Activated CD4-positive, alpha-beta memory T cell treated with anti-CD3 and anti-CD28 coated beads for 36 hours (primary cell): ENCODE measurements at places on chromosomes 3 and 15. TPM values are rescaled to one million over a fixed set of nuclear protein-coding genes. Genes with fewer than 3 reads are reported as not detected.

- no peaks in the 10 kb centered on the region for H3K36me3 ChIP-seq
- H3K4me3 ChIP-seq = no peak overlapping the region
- peaks cover 2% of the 10 kb centered on the region for H3K4me1 ChIP-seq
Observed at GRCh38 chr15:66095871-66096687, 157.5 kb downstream of the MEGF11 start.

DNA sequence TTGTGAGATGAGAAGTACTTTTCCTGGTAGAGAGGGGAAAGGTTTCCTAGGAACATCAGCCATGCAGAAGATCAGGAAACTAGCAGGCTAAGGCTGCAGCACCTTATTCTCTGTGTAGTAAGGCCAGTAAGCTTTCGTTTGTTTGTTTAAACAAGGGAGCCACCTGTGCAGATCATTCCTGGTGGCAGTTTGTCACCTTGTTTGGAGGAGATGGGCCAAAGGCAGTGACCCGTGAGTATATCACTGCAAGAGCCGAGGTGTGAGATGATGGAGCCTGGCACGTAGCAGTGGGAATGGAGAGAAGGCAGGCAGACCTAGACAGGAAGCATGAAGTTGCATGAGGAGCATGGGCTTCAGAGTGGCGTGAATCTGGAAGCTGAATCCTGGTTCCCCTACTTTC is 19.6 kb downstream of the ATG7 start:
- no peak for DNase-seq
- peaks cover 13% of the 10 kb centered on the region for H3K36me3 ChIP-seq
- H3K4me3 ChIP-seq = no peak overlapping the region
- H3K4me1 ChIP-seq = peaks cover 47% of the 10 kb centered on the region
- no peaks in the 10 kb centered on the region for H3K27me3 ChIP-seq

- H3K27me3 ChIP-seq = no peaks in the 10 kb centered on the region
- peaks cover 13% of the 10 kb centered on the region for H3K36me3 ChIP-seq
Observed at GRCh38 chr3:128307029-128307633, 153.8 kb downstream of the EEFSEC start.

DNA sequence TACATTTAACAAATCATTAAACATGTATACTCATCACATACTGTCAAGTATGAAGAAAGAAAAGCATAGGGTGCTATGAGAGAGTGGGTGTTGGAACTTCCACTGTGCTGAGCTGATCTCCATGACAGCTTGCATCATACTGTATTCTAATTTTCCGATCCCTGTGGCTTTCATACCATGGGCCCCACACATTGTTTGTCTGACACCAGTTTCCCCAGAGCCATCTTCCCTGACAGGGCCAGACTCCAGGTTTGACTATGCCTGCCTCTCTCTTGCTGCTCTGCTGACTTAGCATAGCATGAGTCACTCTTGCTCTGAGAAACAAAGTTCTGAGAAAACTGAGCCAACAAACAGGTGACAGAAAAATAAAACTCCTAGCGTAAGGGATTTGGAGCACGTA is 37.0 kb upstream of the CASR start:
- peaks cover 3% of the 10 kb centered on the region for H3K27me3 ChIP-seq
- peaks cover 3% of the 10 kb centered on the region for H3K36me3 ChIP-seq
- peak; percentile 90 for DNase-seq
- no peak overlapping the region for H3K4me3 ChIP-seq
- H3K4me1 ChIP-seq = peaks cover 34% of the 10 kb centered on the region

GRCh38 chr3:42425736-42426407 is 15.5 kb upstream of the LYZL4 start:
- H3K27me3 ChIP-seq = peaks cover 12% of the 10 kb centered on the region
- H3K4me3 ChIP-seq = no peak overlapping the region
- DNase-seq = no peak
- H3K27ac ChIP-seq = no peak overlapping the region
- no peaks in the 10 kb centered on the region for H3K36me3 ChIP-seq
- H3K4me1 ChIP-seq = no peaks in the 10 kb centered on the region

DNA sequence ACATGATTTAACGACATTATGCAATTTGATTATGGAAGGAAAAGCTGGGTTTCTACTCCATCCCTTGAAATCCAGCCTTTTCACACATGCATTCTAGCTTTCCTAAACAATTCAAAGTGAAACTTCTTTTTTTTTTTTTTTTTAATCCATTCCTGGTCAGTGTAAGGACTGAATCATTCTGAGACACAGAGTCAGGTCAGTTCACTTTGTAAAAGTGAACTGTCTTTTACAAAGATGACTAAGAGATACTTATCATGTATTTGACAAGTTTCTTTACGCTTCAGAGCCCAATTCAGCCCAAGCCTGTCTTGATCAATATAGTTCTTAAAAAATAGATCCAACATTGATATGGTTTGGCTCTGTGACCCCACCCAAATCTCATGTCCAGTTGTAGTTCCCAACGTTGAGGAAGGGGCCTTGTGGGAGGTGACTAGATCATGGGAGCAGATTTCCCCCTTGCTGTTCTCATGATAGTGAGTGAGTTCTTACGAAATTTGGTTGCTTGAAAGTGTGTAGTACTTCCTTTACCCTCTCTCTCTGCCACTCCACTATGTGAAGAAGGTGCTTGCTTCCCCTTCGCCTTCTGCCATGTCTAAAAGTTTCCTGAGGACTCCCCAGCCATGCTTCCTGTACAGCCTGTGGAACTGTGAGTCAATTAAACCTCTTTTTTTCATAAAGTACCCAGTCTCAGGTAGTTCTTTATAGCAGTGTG is 345.6 kb upstream of the THBS1 start:
- H3K27me3 ChIP-seq = peaks cover 3% of the 10 kb centered on the region
- no peaks in the 10 kb centered on the region for H3K36me3 ChIP-seq
- no peak for DNase-seq
- H3K4me3 ChIP-seq = no peak overlapping the region
- no peak overlapping the region for H3K27ac ChIP-seq
- H3K4me1 ChIP-seq = no peaks in the 10 kb centered on the region

DNA sequence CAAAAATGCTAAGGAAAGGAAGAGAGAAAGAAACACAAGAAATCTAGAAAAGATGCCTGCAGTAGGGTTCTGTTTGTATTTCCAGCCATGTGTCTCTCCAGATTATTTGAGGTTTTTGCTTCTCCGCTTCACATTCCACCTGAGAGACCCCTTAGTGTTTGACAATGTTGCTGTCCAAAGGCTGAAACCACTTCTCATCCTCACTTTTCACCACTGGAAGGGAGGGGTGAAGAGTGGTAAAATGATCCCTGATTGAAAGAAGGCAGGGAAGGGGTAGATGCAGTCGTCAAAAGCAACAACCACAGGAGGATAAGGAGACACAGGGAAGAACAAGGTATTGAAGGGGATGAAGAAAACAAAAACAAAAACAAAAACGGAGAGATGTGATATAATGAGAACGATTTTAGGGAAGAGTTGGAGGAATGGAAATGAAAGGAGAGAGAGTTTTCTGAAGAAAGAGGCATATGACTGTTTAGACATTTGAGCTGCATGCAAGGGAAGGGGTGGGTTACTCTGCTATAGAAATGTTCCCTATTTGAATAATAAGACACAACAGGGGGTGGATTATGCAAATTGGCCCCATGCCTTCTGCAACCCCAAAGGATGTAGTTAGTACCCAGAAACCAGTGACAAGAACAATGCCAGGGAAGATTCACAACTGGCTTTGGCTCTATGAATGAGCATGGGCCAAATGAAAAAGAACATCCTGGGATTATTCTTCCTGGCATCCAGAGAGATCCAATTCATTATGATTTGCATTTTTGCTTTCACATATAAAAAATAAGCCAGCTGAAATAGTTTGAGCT is 235.9 kb downstream of the GAP43 start:
- H3K27ac ChIP-seq = no peak overlapping the region
- DNase-seq = no peak
- no peak overlapping the region for H3K4me3 ChIP-seq
- peaks cover 25% of the 10 kb centered on the region for H3K27me3 ChIP-seq
- no peaks in the 10 kb centered on the region for H3K36me3 ChIP-seq

GRCh38 chr15:65069179-65069578 is 1.4 kb upstream of the RASL12 start:
- H3K36me3 ChIP-seq = no peaks in the 10 kb centered on the region
- no peak overlapping the region for H3K4me3 ChIP-seq
- peaks cover 26% of the 10 kb centered on the region for H3K27me3 ChIP-seq
- H3K27ac ChIP-seq = no peak overlapping the region

- H3K27me3 ChIP-seq = no peaks in the 10 kb centered on the region
- no peak overlapping the region for H3K4me3 ChIP-seq
- peaks cover 38% of the 10 kb centered on the region for H3K36me3 ChIP-seq
- no peaks in the 10 kb centered on the region for H3K4me1 ChIP-seq
- DNase-seq = no peak
- no peak overlapping the region for H3K27ac ChIP-seq
Observed at GRCh38 chr15:43872416-43873020, 45.7 kb downstream of the WDR76 start.

GRCh38 chr3:32872487-32873382 is 54.9 kb downstream of the TRIM71 start:
- no peak overlapping the region for H3K4me3 ChIP-seq
- no peak overlapping the region for H3K27ac ChIP-seq
- no peak for DNase-seq
- peaks cover 14% of the 10 kb centered on the region for H3K27me3 ChIP-seq
- H3K36me3 ChIP-seq = no peaks in the 10 kb centered on the region

GRCh38 chr3:150972366-150973071 is at the start of gene CLRN1:
TSS of gene CLRN1 (minus strand) at chr3:150972727. CDS start at chr3:150972708, 19 bp downstream.
- H3K4me3 ChIP-seq = no peak within 1 kb of the TSS
- H3K4me1 ChIP-seq = peaks cover 9% of the 10 kb centered on the region
- H3K27me3 ChIP-seq = peaks cover 13% of the 10 kb centered on the region
- no peak for DNase-seq
- H3K36me3 ChIP-seq = no peaks in the 10 kb centered on the region

- H3K27ac ChIP-seq = no peak overlapping the region
- H3K36me3 ChIP-seq = no peaks in the 10 kb centered on the region
- peaks cover 12% of the 10 kb centered on the region for H3K27me3 ChIP-seq
- H3K4me1 ChIP-seq = peaks cover 14% of the 10 kb centered on the region
Observed at GRCh38 chr3:72011485-72011884, 226.5 kb upstream of the PROK2 start.

- H3K27me3 ChIP-seq = no peaks in the 10 kb centered on the region
- peaks cover 2% of the 10 kb centered on the region for H3K36me3 ChIP-seq
- H3K4me1 ChIP-seq = peaks cover 45% of the 10 kb centered on the region
Observed at GRCh38 chr15:41661518-41662225, 1.5 kb downstream of the MGA start.

GRCh38 chr3:192923731-192924130 is 6.1 kb upstream of the MB21D2 start:
- no peak overlapping the region for H3K27ac ChIP-seq
- H3K36me3 ChIP-seq = no peaks in the 10 kb centered on the region
- H3K4me3 ChIP-seq = no peak overlapping the region

DNA sequence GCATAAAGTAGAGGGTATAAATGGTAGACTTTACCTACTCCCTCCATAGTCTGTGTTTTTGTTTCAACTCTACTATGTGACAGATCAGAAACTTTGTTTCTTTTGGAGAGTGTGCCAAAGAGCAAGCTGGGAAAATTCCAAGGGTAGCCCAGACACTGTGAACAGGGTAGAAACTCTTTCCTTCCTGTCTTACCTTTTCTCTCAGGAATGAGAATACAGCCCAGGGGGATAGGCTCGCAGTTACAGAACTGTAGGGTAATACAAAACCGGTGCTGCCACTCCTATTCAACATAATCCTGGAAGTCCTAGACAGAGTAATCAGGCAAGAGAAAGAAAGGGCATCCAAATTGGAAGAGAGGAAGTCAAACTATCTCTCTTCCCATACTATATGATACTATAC is 256.3 kb downstream of the CPNE4 start:
- no peak overlapping the region for H3K4me3 ChIP-seq
- H3K27me3 ChIP-seq = peaks cover 3% of the 10 kb centered on the region
- H3K27ac ChIP-seq = no peak overlapping the region
- no peak for DNase-seq
- H3K36me3 ChIP-seq = no peaks in the 10 kb centered on the region

GRCh38 chr3:40309925-40310695 is 603 bp downstream of the EIF1B start:
- H3K27me3 ChIP-seq = no peaks in the 10 kb centered on the region
- H3K4me3 ChIP-seq = peak overlapping the region; percentile 96
- DNase-seq = peak; percentile 45
- H3K36me3 ChIP-seq = peaks cover 27% of the 10 kb centered on the region
- peaks cover 23% of the 10 kb centered on the region for H3K4me1 ChIP-seq
- H3K27ac ChIP-seq = peak overlapping the region; percentile 97

GRCh38 chr3:43178891-43179366 is 73.0 kb upstream of the POMGNT2 start:
- peaks cover 37% of the 10 kb centered on the region for H3K4me1 ChIP-seq
- H3K36me3 ChIP-seq = peaks cover 6% of the 10 kb centered on the region
- no peak overlapping the region for H3K27ac ChIP-seq

DNA sequence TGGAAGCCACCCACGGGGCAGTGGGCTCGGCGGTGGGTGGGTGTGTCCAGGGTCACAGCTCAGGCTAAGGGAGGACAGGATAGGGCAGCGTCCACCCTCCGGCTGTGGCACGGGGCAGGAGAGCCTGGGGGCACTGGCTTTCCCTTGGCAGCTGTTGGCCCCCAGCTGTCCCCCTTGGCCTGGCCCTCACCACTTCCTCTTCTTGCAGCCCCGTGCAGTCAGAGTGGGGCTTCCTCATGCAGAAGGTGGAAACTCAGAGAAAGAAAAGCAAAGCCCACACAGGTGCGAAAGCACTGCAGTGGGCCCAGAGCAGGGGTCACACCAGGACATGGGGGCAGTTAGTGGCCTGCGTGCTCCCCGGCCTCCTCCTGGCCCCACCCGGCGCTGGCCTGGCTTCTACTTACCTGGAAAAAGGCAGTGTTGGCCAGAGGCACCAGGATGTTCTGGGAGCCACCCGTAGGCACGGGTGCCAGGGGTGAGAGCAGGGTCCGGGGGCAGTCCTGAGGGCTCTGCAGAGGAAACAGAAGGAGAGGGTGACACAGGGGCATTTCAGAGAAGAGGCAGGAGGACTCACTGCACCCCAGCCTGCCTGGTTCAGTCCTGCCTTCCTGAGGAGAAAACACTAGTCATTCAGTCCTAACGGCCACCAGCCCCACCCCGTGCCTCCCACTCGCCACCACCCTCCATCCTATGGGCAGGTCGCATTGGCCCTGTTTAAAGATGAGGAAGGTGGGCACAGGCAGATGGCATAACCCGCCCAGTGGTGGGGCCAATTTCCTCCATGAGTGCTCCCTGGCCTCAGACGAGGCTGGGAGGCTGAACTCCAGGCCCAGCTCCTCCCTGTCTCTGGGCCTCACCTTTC is 28.3 kb downstream of the PLXND1 start:
- H3K27me3 ChIP-seq = no peaks in the 10 kb centered on the region
- DNase-seq = peak; percentile 18
- H3K27ac ChIP-seq = peak overlapping the region; percentile 52
- H3K4me1 ChIP-seq = peaks cover 23% of the 10 kb centered on the region

GRCh38 chr3:150635526-150635925 is 32.4 kb downstream of the SELENOT start:
- H3K27me3 ChIP-seq = no peaks in the 10 kb centered on the region
- peaks cover 29% of the 10 kb centered on the region for H3K4me1 ChIP-seq
- peaks cover 2% of the 10 kb centered on the region for H3K36me3 ChIP-seq
- H3K27ac ChIP-seq = peak overlapping the region; percentile 72
- no peak overlapping the region for H3K4me3 ChIP-seq

ATOSA gene
- total RNA-seq = 19.3 TPM

NR2E3 gene
- total RNA-seq = not detected

TEX9 gene
- total RNA-seq = 1.3 TPM

SNTN gene
- not detected for total RNA-seq

C2CD4A gene
- 2.3 TPM for total RNA-seq

SMCO1 gene
- total RNA-seq = not detected

PCOLCE2 gene
- total RNA-seq = not detected

MKRN3 gene
- total RNA-seq = 3.8 TPM
